GM18507 (cell line): ENCODE measurements at places on chromosomes 2 and 18.

DNA sequence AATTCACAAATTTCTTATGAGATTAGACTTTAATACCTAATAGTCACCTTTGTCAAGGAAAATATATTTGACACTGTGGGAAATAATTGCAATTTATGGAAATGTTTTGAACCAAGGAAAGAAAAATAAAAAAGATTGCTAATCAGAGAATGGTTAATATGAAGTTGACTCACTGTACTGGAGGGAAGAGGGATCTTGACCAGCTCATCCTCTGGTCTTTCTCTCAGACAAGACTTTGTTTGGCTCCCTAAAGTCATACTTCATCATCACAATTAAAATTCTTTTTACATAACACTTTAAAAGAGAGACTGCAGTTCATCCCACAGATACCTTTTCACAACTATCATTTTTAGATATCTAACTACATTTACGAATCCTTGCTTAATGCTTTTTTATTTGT, 538.5 kb upstream of the ZEB2 start:
- no peak for DNase-seq

DNA sequence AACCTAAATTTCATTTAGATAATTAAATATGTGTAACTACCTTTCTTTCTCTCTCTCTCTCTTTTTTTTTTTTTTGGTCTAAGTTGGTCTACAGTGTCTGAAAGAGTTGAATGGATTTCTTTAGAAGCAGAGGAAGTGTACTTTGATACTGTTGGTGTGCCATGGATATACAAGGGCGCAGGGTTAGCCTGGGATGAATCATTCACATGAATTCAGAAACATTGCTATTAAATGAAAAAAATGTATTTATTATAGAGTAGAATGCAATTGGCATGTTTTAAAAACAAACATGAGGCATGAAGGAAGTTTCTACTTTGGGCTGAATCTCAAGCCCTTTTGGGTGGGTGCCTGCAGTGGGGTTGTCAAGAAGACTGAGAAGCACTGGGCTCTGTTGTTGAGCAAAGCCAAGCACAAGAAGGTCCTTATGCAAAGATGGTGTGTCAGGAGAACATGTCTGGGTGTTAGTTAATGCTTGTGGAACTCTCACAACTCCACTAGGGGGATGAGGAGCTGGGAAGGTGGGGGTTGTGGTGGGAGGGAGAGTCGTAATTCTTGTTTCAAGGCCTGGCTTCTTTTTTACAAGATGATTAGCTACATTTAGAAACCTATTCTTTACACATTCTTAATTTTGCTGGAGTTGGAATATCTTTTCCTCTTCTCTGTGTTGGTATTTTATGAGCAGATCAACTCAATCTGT, 57.9 kb downstream of the LYPD6 start:
- no peak for DNase-seq

DNA sequence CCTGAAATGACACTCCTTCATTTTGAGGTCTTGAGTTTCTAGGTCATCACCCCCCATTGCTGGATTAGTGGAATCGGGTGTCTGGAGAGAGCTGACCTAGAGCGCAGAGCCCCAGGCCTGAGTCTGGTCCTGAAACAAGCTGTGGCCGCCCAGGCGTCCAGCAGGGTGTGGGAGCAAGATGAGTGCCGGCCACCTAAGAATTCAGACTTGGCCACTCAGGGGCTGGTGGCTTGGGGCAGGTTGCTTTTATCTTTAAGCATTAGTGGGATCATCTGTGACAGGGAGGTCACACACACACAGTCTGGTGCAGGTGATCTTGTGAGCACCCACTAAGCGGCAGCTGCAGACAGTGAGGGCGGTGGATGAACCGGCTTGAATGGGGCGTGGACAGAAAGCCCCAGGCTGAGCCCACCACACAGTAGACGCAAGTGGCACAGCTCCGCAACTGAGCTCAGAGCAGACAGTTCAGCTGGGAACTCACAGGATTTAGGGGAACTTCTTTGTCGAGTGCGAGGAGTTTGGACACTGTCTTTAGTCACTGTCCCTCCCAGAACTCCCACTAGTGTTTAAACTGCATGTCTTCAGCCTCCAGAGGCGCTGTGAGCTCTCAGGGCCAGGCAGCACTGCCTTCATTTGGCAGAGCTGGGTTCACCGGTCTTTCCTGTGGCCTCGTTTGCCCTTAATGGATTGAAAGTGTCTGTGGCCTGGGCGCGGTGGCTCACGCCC, 21.5 kb downstream of the ITGB1BP1 start:
- no peak for DNase-seq

DNA sequence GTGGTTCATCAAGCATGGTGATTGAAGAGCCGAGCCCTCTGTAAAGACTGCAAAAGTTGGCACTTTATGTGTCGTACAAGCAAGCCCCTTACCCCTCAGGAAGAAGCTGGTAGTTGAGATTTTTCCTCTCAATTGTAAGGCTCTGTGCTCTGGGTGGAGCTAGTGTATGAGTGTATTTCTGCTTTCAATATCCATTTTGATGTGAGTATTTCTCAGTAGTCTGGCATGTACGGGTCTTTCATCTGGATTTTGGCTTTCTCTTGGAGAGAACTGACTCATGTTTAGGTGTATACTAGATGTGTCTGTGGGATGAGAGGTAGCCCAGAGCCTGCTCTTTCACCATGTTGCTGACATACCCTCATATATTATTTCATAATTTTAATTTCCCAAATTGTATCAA, 406.6 kb upstream of the KCNJ3 start:
- no peak for DNase-seq

- no peak for DNase-seq
Observed at GRCh38 chr2:78023356-78023755, 501.2 kb upstream of the LRRTM4 start.

DNA sequence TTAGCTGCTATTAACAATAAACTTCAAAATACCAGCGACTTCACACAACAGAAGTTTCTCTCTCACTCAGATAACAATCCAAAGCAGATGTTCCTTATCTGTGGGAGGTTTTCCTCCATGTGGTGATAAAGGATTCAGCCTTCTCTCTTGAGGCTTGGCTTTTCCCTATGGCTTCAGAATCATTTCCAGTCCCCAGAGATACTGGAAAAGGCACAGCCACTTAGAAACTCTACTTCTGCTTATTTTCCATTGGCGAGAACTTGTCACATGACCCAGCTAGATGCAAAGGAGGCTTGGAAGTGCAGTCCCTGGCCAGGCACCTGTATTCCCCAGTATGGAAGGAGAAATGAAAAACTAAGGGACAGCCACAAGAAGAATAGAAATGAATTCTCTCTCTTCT, 344.8 kb downstream of the MTX2 start:
- no peak for DNase-seq

DNA sequence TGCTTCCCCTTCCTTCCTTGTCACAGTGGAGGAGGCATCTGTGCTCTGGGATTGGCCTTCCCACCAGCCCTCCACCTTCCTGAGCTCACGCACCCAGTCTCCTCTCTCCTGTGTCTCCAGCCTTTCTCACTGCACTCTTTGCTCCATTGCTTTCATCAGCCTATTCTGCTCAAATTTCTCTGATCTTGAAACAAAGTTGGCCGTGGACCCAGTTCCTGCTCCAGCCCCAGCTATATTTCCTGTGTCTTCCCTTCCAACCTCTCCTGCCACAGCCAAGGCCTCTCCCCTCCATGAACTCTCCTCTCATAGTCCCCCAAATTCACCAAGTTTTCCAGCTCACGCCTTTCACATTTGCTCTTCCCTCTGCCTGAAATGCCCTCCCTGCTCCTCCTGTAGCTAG, 226.6 kb upstream of the AGAP1 start:
- no peak for DNase-seq

GRCh38 chr2:64288321-64289193, 144.3 kb upstream of the PELI1 start:
- no peak for DNase-seq

DNA sequence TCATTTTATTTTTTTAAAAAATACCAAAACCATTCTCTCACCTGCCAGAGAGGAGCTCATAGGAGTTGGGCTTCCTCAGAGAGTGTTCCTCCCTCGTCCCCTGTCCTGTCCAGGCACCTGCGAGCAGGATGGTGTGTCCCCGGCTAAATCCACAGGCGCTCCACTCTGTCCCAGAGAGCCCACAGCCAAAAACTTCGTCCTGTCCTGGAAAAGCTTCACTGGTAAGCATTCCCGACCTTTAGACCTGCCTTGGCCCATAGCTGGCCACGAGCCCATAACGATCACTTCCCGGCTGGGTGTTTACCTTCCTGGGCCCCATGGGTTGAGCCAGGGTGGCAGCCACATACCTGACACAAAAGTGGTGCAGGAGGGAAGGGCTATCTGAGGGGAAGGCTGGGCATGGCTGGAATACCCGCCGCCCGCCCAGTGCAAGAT, at the start of gene NGEF:
Gene NGEF (minus strand): TSS at position 230 of the 435 bp plus-strand sequence. CDS start 38,366 bp downstream, outside the sequence.
- DNase-seq, result no peak

- DNase-seq, result no peak
Observed at GRCh38 chr2:122414902-122415301, 659.5 kb downstream of the TSN start.

- no peak for DNase-seq
Observed at GRCh38 chr2:171587567-171587966, 65.3 kb downstream of the CYBRD1 start.

DNA sequence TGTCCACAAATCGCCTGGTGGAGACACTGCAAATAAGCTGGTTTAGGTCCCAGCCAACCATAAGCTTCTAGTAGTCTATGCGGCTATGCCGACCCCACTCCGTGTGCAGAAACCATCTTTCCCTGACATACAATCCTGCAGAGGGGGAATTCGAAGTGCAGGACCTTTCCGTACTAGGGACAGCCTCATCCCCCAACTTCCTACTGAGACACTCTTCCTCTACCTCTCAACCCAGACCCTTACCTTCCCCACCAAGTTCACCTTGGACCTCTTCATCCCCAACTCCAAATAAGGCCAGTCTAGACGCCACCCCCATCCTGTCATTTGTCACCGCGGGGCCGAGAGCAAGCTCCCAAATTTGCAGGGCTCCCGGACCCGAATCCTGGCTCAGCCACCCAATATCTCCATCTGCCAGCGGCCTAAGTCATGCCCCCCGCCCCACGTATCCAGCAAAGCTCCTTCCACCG, 496 bp downstream of the SUCLG1 start:
- no peak for DNase-seq

GRCh38 chr18:64276311-64277090, 127.6 kb upstream of the LINC00305 start:
- DNase-seq, result no peak

GRCh38 chr18:62525608-62526007, 2.8 kb downstream of the ZCCHC2 start:
- DNase-seq, result no peak

DNA sequence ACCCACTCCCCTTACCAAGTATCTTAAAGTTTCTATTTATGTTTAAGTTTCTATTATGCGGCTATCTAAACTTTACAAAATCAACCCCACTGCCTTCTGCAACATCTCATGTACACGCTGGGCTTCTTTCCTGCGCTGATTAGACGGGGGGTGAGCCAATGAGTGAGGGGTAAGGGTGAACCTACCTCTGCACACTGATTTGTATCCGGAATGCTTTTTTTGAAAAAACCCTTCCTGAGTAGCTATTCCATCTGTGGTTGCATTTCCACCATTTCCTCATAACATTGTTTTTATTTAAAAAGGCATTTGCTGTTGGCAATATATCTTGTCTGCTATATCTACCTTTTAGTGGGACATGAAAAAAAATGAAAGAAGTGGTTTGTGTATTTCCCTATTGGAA, 6.3 kb downstream of the ALPG start:
- no peak for DNase-seq

DNA sequence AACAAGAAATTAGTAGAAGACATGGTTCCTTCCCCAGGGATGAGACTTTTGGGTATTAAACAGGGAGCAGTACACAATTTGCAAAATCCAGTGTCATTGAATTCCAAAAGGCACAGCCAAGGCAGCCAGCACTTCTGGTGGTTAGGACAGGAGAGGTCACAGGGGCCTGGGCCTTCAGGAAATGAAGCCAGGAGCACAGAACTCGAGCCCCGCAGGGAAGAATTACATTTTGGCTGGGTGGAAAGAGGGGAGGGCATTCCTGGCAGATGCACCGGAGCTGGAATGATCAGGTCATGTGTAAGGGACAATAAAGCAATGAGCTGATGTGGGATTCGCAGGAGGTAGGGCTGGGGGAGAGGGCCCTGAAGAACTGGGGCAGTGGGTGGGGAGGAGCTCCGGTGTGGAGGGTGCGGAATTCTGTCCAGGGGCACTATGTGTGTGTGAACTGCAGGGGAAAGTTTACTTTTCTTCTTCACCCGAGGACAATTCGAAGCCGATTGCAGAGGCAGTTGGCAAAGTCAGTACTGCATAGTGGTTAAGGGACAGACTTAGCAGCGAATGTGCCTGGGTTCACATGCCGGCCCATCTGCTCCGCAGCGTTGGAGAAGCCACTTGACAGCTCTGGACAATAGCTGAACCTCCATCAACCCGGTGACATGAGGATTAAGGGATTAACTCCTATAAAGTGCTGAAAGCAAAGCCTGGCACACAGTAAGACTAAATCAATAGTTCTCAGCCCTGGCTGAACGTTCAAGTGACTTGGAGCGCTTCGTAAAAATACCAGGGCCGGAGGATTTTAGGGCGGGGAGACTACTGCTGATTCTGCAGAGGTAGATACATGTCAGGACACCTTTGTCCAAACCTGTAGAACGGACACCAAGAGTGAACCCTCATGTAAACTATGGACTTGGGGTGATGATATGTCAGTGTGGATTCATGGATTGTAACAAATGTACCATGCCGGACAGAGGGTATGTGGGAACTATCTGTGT, 36.4 kb downstream of the ALPK2 start:
- DNase-seq, result no peak

- DNase-seq, result no peak
Observed at GRCh38 chr2:240198226-240198625, 57.8 kb upstream of the OTOS start.

- no peak for DNase-seq
Observed at GRCh38 chr2:70651727-70652126, 98.1 kb upstream of the TGFA start.

DNA sequence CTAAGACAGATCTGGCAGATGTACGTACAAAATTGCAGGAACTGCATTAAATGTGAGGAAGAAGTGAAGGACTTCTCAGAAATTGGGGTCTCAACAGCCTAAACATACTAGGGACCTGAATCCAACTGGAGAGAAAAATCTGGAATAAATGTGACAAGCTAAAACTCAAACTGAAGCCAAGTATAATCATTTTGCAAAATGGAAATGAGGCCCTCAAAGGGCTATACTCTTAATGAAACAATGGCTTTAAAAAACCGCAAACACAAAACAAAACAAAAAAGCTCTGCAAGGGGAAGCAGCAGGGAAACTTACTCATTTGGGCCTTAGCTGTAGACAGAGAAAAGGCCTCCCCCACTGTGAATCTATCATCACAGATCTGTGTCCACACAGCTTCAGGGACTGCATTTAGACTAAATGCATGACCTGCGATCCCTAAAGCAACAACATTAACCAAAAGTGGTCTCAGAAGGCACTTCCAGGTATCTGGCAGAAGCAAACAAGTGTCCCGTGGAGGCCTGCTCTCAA, 63.2 kb downstream of the CCBE1 start:
- no peak for DNase-seq
